ENCODE measurements at places on chromosomes 2 and 18.

- DNase-seq, result no peak
Observed at GRCh38 chr18:78643004-78643403, 336.6 kb upstream of the SALL3 start.

- no peak for DNase-seq
Observed at GRCh38 chr2:134256956-134257355, 3.1 kb downstream of the MGAT5 start.

DNA sequence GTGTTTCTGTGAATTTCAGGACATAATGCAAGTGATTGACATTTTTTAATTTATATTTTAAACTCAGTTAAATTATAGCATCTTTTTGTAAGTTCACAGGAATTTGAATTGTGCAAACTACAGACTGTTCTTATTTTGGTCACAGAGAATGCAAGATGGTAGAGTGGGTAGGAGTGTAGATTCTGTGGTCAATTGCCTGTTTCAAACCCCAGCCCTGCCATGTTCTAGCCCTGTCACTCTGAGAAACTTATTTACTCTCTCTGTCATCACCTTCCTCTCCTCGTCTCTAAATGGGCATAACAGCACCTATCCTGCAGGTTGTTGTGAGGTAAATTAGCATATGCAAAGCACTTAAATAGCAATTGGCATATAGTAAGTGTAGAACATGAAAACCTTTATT is 879.8 kb downstream of the CPS1 start:
- DNase-seq, result no peak

DNA sequence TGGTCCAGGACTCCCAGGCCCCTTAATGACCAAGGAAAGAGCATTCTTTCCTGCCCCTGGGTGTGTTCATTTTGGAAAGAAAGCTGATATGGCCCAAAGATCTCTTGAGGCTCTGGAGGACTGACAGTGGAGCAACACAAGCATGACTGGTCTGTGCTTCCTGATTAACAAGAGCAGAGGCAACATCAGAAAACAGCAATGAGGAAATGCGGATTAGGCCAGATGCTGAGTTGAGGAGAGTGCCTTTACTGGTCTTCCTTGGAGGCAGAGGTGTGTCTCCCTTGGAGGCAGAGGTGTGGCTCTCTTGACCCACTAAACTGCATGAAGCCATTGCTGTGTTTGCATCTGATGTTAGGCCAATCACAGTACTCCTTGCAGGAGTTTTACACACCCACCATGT is 19.9 kb downstream of the IL36B start:
- DNase-seq, result no peak

GRCh38 chr2:19208479-19209199 is 149.8 kb downstream of the OSR1 start:
- DNase-seq, result no peak

GRCh38 chr2:70471129-70471528 is 82.5 kb downstream of the TGFA start:
- no peak for DNase-seq

GRCh38 chr2:42872721-42873120 is 80.3 kb upstream of the HAAO start:
- DNase-seq, result no peak

DNA sequence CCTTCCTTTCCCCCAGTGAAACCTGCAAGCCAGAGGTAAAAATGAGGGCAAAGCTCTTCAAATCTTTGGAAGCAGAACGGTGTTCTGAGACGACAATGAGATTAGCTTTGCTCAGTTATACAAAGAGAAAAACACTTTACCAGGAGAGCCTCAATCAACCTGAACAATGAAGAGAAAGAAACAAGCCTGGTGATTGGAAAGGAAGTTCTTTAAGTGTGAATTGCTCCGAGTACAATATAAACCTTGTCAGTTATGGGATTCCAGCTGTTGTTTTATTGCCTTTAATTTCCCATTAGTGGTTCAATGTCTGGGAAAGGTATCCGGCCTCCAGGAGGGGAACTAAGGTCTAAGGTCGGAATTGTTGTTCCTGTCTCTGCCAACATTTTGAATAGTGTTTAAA is 901.6 kb downstream of the EPHA4 start:
- DNase-seq, result no peak

DNA sequence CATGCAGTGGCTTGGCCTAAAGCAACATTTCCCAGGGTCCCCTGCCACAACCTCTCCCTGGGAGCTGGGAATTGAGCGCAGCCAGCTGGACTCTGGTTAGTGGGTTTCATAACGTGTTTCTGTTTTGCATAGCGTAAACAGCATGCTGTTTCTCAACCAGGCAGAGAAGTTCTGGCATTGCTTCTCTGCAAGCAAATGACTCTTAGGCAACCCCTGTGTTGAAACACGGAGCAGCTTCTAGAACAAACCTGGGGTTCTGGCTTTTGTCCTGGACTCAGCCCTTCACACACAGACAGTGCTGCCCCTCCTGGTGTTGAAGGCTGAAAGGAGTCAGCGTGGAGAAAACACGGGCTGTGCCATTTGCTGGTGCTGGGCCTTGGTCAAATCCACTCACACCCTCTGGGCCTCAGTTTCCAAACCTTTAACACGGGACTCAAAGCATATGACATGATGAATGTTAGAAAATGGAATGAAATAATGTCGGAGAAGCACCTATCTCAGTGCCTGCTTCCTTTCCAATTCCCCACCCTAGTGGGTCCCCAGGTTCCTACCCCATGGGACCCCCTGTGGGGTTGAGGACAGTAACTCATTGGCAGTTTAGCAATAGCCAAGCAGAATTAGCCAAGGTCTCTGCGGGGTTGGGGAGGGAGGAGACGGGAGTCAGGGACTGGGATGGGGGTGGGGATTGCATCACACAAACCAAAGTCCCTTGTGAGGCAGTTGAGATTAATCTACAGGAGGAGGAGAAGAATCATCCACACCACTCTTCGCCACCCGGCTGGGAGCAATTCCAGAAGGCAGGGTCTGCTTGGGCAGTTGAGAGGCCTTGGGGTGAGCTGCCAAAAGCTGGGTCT is 30.2 kb upstream of the IL1R2 start:
- peak; percentile 61 for DNase-seq

DNA sequence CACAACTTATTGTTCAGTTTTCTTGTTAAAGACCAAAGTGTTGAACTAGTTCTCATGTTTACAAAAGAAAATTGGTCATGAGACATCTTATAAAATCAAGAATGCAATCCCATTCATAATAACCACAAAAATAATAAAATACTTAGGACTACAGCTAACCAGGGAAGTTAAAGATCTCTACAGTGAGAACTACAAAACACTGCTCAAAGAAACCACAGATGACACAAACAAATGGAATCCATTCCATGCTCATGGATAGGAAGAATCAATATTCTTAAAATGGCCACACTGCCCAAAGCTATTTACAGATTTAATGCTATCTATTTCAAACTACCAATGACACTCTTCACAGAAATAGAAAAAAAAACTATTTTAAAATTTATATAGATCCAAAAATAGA is 1354.8 kb upstream of the CDH2 start:
- DNase-seq, result peak; percentile 28
